ENCODE measurements at places on chromosomes 6 and 20.

GRCh38 chr6:139895205-139895793 is 520.9 kb upstream of the CITED2 start:
- DNase-seq: no peak

DNA sequence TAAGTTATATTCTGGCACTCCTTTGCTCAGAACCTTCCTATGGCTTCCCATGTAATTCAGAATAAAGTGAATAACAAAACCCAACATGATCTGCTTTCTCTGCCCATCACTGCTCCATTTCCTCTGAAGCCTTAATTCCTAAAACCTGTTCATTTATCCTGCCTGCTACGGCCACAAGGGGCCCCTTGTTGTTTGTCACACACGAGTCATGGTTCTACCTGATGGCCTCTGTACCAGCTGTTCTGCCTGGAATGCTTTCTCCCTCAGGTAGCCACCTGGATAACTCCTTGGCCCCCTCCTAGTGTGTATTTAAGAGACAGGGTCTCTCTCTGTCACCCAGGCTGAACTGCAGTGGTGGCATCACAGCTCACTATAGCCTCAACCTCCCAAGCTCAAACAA is 26.8 kb downstream of the ERGIC3 start:
- no peak for DNase-seq

GRCh38 chr6:109327959-109328358 is 54.3 kb downstream of the CD164 start:
- DNase-seq: no peak

DNA sequence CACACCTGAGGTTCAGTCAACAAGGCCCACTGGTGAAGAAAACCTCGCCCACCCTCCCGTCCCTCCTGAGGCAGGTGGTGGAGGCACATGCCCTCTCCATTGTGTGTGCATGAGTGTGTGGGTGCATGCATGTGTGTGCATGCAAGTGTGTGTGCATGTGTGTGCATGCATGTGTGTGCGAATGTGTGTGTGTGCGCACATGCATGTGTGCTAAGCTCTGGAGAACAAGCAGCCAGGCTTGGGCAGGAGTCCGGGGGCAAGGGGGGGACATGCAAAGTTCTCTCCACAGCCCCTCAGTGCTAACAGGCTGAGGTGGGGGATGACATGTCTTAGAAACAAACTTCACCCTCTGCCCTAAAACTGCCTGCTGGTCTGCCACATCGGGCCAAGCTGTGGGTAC is 3.1 kb upstream of the HSPA12B start:
- no peak for DNase-seq

GRCh38 chr20:16203096-16203495 is 370.2 kb downstream of the KIF16B start:
- DNase-seq: no peak

DNA sequence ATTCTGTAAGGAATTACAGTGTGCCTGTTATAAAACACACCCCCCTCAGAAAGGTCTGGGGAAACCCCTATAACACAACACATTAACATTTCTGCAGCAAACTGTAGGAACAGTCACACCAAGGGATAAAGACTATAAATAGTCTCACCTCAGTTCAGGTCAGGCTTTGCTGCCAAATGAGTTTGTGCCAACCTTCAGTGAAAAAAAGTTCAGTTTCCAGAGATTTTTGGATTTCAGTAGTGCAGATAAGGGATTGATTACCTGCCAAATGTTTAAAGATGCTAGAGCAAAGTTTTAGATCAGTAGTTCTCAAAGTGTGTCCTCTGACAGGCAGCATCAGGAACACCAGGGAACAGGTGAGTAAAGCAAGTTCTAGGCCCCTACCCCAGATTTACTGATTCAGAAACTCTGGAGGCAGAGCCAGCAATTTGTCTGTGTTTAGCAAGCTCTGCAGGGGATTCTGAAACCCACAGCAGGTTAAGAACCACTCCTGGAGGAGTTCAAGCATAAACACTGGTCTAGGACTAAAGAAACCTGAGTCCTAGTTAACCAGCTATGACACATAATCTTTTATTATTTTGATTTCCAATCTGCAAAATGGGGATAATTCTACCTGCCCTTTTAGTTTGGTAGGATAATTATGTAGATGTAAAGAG is 111.0 kb downstream of the RCAN2 start:
- DNase-seq: no peak

DNA sequence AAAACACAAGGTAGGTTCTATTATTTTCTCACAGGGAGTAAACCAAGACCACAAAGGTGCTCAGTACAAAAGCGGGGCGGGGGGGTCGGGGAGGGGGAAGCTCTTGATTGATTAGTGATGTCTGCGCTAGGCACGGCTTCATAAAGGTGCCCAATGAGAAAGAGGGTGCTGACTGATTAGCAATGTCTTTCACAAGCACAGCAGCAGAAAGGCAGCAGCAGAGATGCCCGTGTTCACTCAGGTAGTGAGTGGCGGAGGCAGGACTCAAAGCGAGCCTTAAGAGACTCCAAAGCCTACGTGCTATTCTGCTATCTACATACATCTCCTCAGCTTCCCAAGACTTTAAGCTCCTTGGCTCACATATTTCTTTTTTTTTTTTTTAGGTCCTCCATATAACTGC is 20.3 kb downstream of the NFATC2 start:
- DNase-seq: no peak

- DNase-seq: no peak
These were observed 2.9 kb downstream of the BEND6 start for GRCh38 chr6:56957856-56958255.

- DNase-seq: no peak
These were observed 384.8 kb upstream of the SOX4 start for GRCh38 chr6:21208796-21209186.

Measured in activated CD4-positive, alpha-beta T cell treated with anti-CD3 and anti-CD28 coated beads, Interleukin-10, Interleukin-2, amounts not matched to agents 100 ng/mL and 50 ng/mL, durations not matched to agents 16 hours and 8 hours (primary cell).